ENCODE measurements at places on chromosomes 16 and 17.

- DNase-seq, result no peak
Observed at GRCh38 chr17:78645421-78646295, 68.5 kb upstream of the DNAH17 start.

GRCh38 chr17:6471531-6472465, 27.5 kb downstream of the PIMREG start:
- no peak for DNase-seq

DNA sequence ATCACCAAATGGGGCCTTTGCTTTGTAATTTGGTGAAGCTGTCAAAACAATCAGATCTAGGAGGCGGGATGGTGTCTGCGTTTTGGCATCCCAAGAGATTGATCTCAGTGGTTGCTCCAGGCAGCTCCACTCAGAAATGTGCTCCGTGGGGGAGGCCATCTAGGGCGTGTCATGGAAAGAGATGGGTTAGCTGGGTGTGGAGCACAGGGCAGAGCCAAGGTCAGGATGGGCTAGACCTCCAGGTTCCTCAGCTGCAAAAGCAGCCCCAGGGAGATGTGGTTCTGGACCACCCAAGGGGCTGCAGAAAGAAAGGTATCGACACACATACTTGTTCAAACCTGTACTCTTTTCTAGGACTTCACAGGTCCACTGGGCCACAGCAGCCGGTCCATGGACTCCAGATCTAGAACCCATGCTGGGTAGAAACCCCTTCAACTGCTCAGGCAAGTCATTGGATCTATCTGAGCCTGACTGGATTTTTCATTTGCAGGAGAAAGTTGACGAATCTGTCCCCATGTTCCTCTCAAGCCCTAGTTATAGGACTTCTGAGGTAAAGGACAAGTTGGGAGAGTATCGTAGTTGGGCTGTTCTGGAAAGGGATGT, 270.2 kb upstream of the RPL38 start:
- DNase-seq, result no peak

GRCh38 chr17:2580661-2581060, 12.8 kb upstream of the PAFAH1B1 start:
- DNase-seq, result no peak

GRCh38 chr17:73196500-73196899, 3.6 kb downstream of the COG1 start:
- DNase-seq, result no peak

- DNase-seq, result peak; percentile 33
Observed at GRCh38 chr17:50060951-50061712, 5.2 kb downstream of the ITGA3 start.

DNA sequence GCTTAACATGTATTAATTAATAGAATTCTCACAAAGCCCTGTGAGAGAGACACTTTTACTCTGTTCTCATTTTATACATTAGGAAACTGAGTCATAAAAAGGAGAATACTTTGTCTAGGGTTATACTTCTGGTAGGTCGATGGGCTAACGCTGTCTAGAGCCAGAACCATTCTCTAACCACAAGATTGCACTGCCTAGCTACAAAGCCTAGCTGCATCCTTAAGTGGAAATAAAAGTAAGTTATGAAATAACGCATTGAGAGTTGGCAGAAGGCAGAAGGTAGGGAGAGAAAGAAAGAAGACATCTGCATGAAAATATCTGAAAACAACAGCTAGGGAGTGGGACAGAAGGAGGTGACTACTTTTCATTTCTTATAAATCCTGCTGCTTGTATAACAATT, 33.2 kb downstream of the IRX6 start:
- no peak for DNase-seq

GRCh38 chr16:6066652-6067051, 969.1 kb upstream of the EEF2KMT start:
- no peak for DNase-seq

- no peak for DNase-seq
Observed at GRCh38 chr17:73874008-73874720, 229.9 kb upstream of the SDK2 start.

DNA sequence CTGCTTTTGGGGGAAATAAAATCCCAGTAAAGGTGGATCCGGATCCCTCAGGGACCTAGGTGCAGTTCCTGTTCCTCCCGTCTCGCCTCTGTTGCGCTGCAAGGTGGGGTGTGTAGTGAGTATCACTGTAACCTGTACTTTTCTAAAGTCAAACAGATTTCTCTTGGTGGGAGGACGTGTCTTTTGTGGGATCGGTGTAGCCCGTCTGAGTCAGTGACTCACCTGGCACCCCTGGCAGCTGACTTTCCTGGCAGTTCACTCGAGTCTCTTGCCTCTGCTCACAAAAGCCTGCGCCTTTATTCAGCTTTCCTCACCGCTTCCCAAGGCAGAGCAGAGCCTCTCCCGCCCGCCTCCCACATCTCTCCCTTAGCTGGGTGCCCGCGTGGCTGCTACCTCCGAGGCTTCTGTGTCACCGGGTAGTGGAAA, 85.7 kb downstream of the CMIP start:
- DNase-seq, result no peak

DNA sequence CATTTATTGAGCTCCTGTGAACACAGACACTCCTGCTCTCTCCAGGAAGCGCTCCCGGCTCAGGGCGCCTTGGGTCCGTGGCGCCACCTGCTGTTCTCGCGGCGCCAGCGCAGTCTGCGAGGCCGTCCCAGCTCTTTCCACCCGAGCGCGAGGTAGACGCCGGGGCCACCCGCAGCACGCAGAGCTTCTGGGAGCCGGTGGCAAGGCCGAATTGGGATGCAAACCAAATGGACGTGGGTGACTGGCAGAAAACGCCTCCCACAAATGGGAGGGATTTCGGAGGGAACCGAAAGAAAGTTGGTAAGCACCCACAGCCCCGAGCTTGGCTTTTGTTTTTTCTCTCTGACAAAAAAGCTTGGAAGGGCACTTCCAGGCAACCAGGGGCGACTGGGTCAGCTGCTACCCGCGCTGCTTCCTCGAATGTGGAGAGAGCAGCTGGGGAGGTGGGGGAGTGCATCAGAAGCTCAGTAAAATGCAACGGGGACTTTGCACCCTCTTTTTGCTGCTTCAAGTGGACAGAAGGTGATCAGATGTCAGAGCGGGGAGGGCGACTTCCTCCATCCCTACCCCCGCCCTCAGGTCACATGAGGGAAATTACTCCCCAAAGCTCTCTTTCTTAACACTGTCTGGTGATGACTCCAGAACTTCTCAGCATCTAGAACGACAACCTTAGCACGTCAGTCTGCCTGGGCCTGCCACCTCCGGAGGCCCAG, 13.5 kb upstream of the N4BP1 start:
- peak; percentile 44 for DNase-seq

- DNase-seq, result no peak
Observed at GRCh38 chr16:11082860-11083388, 138.6 kb downstream of the CLEC16A start.

DNA sequence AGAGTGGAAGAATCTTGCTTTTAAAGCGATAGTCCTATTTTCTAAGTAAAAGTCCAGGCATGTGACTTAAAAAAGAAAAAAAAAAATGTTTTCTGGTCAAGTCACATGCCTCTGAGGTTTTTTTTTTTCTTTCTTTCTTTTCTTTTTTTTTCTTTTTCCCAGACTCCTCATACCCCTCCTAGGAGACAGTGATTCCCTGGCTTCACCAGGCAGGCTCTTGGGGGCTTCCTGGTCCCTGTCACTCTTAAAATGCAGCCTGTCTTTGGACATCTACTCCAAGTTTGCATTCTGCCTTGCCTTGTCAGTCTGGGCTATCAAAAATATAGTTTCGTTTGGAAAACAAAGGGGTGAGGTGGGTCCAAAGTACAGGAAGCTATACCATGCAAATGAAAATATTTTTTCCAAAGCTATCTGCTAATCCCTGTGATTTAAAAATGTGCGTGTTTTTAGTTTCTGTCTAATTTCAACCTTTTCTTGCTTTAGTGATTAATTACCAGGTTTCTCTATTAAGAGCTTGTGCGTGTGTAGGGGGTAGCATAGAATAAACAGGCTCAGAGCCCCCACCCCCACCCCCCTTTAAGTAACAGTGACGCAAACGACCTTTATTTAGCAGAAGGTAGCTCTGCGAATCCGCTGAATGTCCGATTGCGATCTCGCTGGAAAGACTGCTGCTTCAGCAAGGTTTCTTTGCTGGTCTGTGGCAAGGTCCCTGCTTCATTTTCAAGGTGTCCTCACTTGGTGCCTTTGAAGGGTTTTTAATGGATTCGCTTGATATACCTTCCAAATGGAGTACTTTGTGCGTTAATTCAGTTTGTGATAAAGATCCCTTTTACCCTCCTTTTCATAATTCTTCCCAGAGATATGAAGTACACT, 510.2 kb downstream of the WWOX start:
- DNase-seq, result peak; percentile 51

GRCh38 chr16:48168075-48168474, 12.3 kb upstream of the ABCC12 start:
- no peak for DNase-seq

GRCh38 chr16:11093572-11094074, 149.3 kb downstream of the CLEC16A start:
- DNase-seq, result no peak

DNA sequence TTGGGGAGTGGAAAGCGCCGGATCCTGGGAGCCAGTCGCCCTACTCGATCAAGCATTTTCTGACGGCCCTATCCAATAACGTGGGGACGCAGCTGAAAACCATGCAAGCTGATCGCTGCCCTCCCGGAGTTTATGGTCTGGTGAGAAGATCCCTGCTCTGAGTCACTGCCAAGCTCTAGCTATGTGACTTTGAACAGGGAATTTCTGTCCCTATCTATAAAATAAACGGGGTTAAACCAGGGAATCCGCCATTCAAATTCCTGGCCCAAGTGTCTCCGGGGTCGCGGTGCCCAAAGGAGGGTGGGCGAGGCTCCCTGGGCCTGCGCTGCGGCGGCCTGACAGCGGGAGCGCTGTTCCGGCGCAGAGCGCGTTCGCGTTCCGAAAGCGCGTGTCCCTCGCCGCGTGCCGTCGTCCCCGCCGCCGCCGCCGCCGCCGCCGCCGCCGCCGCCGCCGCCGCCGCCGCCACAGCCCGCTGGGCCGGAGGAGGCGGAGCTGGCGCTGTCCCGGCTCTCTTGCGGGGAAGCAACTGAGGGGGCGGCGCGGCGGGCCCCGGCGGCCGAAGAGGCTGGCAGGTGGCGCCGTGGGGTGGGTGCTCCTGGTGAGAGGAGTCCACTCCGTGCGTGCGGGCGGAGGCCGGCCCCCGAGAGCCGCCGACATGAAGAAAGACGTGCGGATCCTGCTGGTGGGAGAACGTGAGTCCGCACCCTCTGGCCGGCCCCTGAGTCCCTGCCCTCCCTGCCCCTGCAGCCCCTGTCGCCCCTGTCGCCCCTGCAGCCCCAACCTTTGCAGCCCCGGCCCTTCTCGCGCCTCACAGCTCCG, at the start of gene RHOT1:
Gene RHOT1, plus strand, starts transcription at position 465 of the 819 bp plus-strand sequence. Its CDS starts 191 bp downstream, at position 656.
- DNase-seq, result peak; percentile 88
